Mucosa of descending colon (tissue), 3 donors: ENCODE measurements at places on chromosomes 12 and 14. TPM values are rescaled to one million over a fixed set of nuclear protein-coding genes. Genes with fewer than 3 reads are reported as not detected.

- no peak for DNase-seq
Measured at GRCh38 chr12:4564818-4565217, 2.8 kb downstream of the DYRK4 start.

GRCh38 chr14:90676912-90677311 is 139.3 kb downstream of the TTC7B start:
- no peak for DNase-seq

KRT78 gene
- total RNA-seq, result not detected

CD163 gene
- total RNA-seq, result 7.6 TPM

TRMT61A gene
- total RNA-seq, result 23.7 TPM

GRCh38 chr14:101428409-101428808 is 132.9 kb upstream of the DIO3 start:
- no peak for DNase-seq

DNA sequence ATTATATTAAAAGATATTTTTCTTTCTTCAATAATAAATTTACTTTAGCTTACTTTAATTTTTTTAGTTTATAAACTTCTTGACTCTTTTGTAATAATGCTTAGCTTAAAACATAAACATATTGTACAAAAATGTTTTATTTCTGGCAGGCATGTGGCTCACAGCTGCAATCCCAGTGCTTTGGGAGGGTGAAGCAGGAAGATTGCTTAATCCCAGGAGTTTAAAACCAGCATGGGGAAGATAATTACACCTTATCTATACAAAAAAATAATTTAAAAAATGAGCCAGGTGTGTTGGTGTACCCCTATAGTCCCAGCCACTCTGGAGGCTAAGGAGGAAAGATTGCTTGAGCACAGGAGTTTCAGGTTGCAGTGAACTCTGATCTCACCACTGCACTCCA is 120.7 kb downstream of the GPHN start:
- DNase-seq, result no peak

TCL1B gene
- total RNA-seq, result not detected

- no peak for DNase-seq
Measured at GRCh38 chr14:68514608-68515194, 278.2 kb downstream of the ZFP36L1 start.

GRCh38 chr14:49106741-49107667 is 479.2 kb downstream of the RPS29 start:
- no peak for DNase-seq

TAS2R10 gene
- total RNA-seq, result not detected

- no peak for DNase-seq
Measured at GRCh38 chr12:105986779-105987684, 151.7 kb downstream of the NUAK1 start.

- DNase-seq, result no peak
Measured at GRCh38 chr12:22541496-22542155, 2.7 kb downstream of the C2CD5 start.

GRCh38 chr14:90717916-90718315 is 98.3 kb downstream of the TTC7B start:
- DNase-seq, result no peak

- DNase-seq, result no peak
Measured at GRCh38 chr12:2169489-2169888, 116.7 kb downstream of the CACNA1C start.

DNA sequence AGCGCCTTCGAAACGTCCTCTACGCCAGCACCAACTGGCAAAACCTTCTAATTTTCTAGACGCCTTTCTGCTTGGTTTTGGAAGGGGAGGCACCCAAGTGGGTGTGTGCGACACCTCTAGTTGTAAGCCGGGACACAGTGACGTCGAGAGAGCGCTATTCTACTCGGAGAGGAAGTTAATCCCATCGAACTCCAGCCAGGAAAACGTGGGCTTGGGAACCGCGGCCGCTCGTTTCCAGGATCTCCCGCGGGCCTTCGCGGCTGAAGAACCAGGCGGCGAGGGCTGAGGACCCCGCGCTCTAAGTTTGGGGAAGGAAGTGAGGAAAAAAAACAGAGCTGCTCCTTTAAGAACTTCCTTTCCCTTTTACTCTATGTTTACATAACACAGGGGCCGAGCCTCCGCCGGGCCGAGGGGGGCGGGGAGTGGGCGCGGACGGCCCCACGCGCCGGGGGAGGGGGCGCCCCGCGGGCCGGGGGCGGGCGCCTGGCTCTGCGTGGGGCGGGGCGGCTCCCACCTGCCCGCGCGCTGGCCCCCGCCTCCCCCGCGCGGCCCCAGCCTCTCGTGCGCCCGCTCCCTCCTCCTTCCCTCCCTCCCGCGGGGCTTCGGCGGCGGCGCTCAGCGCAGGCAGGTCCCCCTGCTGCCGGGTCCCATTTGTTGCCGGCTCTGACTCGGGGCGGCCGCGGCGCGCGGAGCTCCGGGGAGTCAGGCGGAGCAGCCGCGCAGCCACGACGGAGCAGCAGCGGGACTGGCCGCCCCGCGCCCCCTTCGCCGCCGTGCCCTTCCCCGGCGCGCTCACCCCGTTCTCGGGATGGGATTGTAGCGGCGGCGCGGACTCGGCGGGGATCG is at the start of gene PELI2:
TSS of gene PELI2 (plus strand) at position 647 of the 846 bp plus-strand sequence. CDS start 250 bp downstream, outside the sequence.
- peak; percentile 88 for DNase-seq

DNA sequence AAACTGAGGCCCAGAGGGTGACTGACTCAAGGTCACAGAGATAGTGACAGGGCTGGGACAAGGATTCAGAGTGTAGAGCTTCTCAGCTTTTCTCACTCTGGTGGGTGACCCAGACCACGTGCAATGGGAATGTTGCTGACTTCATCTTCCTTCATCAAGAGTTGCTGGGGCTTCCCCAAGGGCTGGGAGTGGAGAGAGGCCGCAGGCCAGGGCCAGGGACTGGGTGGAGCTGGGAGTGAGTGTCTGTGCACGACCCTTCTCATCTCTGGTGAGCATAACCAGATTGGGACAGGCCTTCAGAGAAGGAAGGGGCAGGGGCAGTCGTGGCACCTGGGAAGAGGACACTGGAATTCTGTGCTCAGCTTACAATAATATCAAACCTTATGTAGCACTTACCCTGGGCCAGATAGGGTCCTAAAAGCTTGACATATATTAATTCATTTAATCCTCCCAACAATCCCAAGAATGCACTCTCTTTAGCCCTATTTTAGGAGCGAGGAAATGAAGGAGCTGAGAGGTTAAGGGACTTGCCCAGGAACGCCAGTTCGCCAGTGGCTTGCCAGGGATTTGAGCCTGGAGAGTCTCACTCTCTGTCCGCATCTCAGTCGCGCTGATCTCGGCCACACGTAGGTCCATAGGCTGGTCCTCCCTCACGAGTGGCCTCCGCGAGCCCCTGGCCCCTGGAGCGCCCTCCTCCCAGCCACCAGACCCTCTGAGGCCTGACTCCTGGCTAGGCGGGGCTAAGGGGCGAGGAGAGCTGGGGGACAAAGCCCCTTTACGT is 15.8 kb downstream of the KRT18 start:
- DNase-seq, result no peak

KLRD1 gene
- 2.3 TPM for total RNA-seq

- DNase-seq, result no peak
Measured at GRCh38 chr12:131606218-131606901, 104.5 kb upstream of the SFSWAP start.

GRCh38 chr14:50725761-50726160 is 57.7 kb upstream of the SAV1 start:
- no peak for DNase-seq

POTEM gene
- total RNA-seq, result not detected

GRCh38 chr12:56366948-56367347 is 4.3 kb upstream of the APOF start:
- DNase-seq, result no peak

SCNN1A gene
- 130 TPM for total RNA-seq

DNA sequence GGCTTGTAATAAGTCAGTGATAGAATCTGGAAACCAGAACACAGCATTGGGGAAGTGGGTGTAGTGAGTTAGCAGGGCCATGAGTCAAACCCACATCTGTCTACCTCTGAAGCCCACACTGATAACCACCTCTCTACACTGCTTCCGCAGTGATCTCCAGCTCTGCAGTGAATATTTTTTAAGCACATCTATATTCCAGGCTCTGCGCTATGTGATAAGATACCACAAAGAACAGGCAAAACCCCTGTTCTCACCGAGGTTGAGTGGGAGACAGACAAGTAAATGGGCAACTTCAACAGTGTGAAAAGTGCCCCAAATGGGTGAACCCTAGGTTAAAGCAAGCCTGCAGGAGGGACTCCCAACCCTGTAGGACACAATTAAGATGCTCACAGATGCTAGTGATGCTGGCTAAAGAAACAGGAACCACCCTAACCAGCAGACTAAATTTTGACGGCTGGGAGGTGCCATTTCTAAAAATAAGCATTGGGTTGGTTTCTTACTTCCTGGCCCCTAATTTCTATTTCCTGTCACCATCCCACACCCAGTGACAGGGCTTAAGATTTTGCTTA is 375.0 kb downstream of the DPF3 start:
- no peak for DNase-seq

DNA sequence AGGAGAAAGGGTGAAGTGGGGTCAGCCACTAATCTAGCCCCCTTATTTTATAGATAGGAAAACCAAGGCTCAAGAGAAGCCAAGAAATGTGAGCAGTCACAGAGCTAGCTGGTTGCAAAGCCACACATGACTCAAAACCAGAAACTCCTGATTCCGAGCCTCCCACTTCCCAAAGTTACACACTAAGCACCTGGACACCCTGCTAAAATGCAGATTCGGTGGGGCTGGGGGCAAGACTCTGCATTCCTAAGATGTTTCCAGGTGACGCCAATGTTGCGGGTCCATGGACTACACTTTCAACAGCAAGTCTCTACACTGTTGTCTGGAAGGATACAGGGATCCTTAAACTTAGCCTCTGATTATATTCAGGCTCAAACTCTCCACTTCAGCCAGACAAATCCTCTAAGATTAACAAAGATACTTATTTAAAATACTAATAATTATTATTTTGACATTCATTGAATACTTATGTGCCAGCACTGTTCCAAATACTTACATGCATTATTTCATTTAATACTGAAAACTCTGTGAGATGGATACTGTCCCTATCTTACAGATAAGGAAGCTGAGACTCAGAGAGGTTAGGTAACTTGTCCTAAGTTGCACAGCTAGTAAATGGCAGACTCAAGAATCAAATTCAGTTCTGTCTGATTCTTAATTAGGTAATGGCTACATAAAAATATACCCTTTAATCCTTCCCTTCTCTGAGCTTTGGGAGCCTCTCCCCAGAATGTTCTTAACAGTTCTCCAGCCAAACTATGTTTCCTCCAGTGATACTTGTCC is 81.4 kb downstream of the CRACR2A start:
- DNase-seq, result no peak

DNA sequence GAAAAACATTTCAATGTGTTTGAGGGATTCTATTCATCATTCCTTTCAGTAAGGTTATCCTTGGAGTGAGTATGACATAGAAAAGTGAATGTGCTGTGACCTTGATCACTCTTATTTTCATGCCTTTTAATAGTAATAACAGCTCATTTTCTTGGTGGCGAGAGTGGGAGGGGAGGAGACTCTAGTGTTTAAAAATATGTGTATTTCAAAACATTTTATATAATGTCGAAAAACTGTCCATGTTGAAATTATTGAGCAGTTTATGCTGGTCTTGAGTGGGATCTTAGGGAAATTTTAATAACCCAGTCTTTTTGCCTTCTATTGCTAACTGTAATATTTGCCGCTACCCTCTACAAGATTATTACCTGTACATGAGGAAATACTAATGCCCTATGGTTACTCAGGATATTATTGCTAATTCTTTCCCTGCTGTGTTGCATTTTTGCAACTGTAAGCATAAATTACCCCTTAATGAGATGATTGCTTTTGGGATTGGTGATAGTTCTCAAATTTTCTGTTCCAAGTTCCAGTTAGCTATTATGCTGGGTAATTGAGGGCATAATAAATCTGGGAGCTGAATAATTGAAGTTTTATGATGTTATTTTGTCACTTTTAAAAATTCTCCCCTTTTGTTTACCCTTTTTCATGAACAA is 21.9 kb downstream of the ATF7IP start:
- DNase-seq, result no peak

DNA sequence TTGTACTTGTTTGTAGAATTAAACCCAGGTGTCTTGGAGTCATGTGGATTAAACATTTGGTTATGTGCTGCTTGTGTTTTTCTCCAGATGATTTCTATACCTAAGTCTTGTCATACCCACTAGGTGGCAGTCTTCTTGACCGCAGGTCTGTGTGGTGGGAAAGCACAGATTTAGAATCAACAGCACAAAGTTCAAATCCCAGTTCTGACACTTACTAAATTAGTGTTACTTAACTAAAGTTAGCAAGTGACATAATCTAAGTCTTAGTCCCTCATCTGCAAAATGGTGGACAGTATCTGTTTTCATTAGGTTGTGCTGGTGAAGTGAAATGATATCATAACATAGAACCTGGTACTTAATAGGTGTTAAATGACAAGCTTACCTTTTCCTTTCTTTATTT is 151.0 kb upstream of the ARHGAP5 start:
- DNase-seq, result no peak

NKX2-1 gene
- total RNA-seq, result not detected

DNA sequence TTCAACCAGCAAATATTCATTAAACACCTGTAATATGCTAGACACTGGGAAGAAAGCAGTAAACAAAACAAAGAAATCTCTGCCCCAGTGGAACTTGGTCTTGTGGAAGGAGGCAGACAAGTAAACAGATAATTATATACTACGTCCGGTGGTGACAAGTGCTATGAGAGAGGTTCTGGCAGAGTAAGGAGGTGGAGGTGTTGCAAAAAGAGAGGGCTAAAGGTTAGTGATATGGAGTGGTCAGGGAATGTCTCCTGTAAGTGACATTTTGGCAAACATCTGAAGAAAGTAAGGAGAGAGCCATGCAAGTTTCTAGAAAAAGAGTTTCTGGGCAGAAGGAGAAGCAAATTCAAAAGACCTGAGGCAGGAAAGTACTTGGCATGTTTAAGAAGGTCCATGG is 73.4 kb downstream of the RIC8B start:
- DNase-seq, result no peak

NELL2 gene
- total RNA-seq, result 2.4 TPM

GRCh38 chr14:33754261-33754660 is 196.6 kb downstream of the EGLN3 start:
- DNase-seq, result no peak

DTX1 gene
- 1.6 TPM for total RNA-seq

KRT80 gene
- not detected for total RNA-seq

TSPAN8 gene
- total RNA-seq, result 1,687 TPM

GRCh38 chr14:102817942-102818940 is 41.0 kb downstream of the TRAF3 start:
- DNase-seq, result no peak

RD3L gene
- total RNA-seq, result not detected

- DNase-seq, result no peak
Measured at GRCh38 chr14:19878029-19878642, 3.2 kb downstream of the OR4K2 start.

RFX4 gene
- not detected for total RNA-seq
